ENCODE measurements at places on chromosomes 11 and 22.

- no peak for DNase-seq
Measured at GRCh38 chr11:67996622-67997474, 7.0 kb downstream of the UNC93B1 start.

DNA sequence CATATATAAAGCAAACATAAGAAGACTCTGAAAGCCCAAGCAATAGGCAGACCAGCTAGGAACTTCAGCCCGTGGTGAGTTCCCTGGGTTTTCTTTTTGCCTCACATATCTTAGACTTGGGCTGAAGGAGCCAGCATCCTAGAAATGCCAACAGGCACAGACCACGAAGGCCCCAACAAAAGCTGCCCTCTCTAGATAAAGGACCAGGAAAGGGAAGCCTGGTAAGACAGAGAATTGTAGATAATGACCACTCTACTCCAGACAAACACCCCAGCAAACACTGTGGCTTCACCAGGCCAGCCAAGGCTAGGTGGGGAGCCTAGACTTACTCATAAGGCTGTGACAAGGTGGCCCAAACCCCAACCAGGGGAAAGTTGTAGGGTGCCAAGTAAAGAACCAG lies 11.2 kb downstream of the GAL start:
- DNase-seq, result no peak

DNA sequence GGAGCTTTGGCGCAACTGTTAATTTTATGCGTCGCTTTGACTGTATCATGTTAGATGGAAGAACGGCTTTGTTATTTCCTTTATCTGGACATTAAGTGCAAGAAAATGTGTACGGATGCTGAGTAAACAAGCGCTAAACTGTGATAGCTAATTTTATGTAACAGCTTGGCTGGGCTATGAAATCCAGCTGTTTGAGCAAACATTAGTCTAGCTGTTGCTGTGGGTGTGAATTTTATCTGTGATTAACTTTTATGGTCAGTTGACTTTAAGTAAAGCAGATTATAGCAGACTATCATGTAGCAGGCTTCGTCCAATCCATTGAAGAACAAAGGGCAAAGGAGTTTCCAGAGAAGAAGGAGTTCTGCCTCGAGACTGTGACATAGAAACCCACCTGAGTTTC lies 14.0 kb downstream of the OR8A1 start:
- no peak for DNase-seq

- DNase-seq, result no peak
Measured at GRCh38 chr11:119491753-119492510, 69.0 kb upstream of the THY1 start.

DNA sequence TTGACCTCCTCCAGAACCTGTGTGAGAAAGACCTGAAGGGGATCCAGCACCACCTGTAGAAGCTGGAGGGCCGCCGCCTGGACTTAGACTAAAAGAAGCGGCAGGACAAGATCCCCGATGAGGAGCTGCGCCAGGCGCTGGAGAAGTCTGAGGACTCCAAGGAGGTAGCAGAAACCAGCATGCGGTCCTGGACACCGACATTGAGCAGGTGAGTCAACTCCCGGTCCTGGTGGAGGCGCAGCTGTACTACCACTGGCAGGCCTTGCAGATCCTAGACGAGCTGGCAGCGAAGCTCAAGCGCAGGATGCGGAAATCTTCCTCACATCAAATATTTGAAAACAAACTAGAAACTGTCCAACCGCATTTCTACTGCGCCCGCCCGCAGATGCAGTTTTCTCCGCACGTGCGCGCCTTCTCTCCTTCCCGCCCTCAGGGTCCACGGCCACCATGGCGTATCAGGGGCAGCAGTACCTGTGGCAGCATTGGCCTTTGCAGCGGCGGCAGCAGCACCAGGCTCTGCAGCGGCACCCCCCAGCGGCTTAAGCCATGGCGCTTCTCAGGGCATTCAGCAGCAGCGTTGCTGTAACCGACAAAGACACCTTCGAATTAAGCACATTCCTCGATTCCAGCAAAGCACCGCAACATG lies 10.2 kb downstream of the CLDN25 start:
- no peak for DNase-seq
